ENCODE measurements at places on chromosomes 2 and 18.

GRCh38 chr2:10171006-10171800 lies 48.7 kb downstream of the RRM2 start:
- DNase-seq, result no peak

- no peak for DNase-seq
Observed at GRCh38 chr2:218958276-218958675, 1.2 kb upstream of the CDK5R2 start.

DNA sequence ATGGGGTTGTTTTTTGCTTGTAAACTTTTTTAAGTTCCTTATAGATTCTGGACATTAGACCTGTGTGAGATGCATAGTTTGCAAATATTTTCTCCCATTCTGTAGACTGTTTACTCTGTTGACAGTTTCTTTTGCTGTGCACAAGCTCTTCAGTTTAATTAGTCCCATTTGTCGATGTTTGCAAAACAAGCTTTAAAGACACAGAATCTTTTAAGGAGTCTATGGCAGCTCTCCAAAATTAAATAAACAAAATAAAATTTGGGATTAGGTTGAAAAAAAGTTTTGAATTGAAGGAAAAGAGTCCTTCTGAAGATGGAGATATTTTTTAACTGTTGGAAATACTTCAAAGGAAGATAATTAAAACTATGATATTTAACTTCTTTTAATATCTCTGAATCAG lies 88.8 kb downstream of the MAP3K20 start:
- DNase-seq, result peak; percentile 76

DNA sequence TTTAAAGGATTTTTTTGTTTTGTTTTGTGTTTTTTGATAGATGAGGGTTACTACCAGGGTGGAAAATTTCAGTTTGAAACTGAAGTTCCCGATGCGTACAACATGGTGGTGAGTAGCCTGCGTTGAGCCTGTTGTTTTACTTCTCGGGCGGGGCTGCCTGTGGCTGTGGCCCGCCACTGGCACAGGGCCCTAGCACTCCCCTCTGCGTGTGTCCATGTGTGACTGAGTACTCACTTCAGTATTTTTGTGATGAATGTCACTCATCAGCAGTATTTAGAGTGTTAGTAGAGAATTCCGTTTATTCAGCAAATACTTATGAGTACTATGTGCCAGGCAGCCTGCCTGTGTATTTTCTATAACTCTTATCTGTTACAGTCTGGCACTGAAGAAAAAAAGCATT lies 44.3 kb upstream of the SCLY start:
- DNase-seq, result no peak

All from NCI-H1105 treated with DMSO at 0.1 percent for 48 hours (cell line).